ENCODE measurements at places on chromosomes 1 and 21.

DNA sequence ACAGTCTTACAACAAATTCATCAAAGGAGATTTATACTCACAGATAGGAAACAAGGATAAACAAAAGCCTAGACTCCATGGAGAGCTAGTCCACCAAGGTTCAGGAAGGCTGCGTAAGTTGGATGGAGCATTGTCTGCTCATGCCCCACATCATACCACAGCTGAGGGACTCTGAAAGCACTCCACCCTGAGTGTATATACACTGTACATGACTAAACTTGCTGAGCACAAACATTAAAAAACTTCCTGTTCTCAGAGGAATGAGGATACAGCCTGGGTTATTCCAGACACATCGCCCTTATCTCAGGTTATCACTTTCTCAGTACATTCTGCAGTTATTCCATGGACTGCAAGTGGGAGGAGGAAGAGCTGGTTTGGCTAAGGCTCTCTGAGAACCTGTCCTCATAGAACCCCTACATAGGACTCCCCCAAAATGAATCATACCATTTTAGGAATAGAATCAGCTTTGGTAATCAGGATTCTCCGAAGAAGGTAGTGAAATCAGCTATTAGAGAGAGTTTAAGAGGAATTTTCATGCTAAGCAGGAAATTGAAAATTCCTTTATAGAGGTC is 58.0 kb upstream of the PRMT6 start:
- DNase-seq = no peak

GRCh38 chr1:19835578-19835977 is 20.5 kb upstream of the RNF186 start:
- no peak for DNase-seq

DNA sequence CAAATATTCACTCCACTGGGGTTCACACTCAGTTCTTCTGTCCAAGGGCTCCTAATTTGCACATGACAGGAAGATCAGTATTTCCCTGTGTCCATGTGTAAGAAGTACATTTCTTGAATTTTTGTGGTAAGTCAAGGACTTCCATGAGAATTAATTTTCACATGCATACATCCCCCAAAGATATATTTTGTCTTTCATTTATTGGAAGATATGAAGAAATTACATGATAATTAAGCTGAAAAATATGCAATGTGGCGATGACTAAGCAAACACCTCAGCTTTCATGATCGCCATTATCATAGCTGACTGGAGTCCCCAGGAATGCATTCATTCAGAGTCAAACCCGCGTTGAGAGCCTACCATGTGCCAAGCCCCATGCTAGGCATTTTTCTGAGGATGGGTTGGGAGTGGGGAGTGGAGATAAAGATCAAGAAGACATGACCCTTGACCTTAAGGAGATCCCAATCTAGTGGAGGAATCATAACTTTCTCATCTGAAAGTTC is 104.6 kb upstream of the F3 start:
- DNase-seq = peak; percentile 67

- DNase-seq = peak; percentile 12
Measured at GRCh38 chr21:41425954-41426675, at the start of gene MX1. MX1 (plus strand) TSS chr21:41426239; CDS start chr21:41432071, 5,832 bp downstream.

GRCh38 chr21:25913479-25913878 is 178.7 kb downstream of the GABPA start:
- DNase-seq = no peak

GRCh38 chr1:34825455-34826091 is 32.8 kb downstream of the GJA4 start:
- DNase-seq = no peak

DNA sequence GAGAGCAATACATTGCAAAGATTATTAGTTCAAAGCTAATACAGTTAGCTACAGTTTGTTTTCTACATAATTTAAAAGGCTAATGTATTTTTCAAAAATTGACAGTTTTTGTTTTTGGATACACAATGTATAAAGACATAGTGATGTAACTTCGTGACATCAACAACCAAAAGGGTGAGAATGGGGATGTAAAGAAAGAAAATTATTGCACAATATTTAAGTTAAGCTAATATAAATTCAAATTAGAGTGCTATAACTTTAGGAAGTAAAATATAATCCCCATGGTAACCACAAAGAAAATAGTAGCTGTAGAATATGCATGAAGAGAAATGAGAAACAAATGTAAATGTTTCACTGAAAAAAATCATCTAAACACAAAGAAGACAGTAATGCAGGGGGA is 334.4 kb upstream of the DEPDC1 start:
- DNase-seq = no peak

DNA sequence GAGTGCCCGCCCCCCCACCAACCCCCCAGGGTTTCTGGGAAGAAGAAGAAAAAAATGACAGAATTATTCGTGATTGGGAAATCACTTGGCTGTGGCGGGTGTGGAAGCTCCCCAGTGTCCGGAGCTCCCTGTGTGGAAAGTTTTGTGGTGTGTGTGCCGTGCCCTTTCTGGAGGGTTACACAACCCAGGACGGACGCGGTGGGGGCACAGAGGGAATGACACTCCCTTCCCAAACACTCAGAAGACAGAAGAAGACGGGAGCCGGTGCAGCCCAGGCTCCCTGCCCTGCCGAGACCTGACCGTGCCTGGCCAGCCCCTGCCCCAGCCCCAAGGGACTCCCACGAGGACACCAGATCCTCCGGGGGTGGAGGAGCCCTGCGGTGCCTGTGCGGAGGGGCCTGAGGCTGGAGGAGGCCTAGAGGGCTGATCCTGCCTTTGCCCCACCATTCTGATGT is 33.0 kb upstream of the ADARB1 start:
- peak; percentile 73 for DNase-seq

- DNase-seq = no peak
Measured at GRCh38 chr21:37675202-37675801, 241.0 kb downstream of the KCNJ6 start.

- DNase-seq = no peak
Measured at GRCh38 chr1:210233495-210234328, 1.1 kb downstream of the SERTAD4 start.

DNA sequence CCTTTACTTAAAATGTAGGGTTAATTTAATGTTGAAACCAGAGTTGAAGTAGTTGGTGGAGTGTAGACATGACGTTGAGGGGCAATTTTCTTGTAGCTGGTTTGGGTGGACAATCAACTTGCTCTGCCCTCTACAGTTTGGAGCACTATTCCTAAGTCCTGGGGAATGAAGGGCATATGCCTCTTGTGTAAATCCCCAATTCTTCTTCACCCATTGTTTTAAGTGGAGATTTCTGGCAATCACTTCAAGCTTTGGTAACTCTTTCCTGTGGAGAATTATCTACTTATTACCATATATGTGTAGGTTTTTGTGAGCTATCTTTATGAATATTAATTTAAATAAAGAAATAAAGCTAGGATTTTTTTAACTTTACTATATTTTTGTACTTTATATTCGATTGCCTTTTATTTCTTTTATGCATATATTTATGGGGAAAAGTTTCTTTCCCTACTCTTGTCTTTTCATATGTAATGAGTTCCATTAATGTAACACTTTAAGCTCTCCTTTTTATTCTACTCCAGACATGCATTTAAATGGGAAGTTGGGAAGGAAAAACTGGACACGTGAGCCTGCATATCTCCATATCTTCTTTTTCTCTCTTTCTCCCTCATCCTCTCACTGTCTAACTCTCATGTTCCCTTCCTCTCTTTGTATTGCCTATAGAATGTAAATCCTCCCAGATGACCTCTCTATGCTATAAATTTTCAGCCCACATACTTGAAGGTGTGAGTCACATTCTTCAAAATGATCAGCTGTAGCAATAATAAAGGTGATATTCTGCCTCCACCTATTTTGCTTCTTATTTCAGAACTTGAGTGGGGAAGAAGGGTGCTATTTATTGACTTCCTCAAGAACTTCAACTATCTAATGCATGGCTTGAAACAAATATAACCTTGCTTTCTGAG is 276.7 kb downstream of the PTPRC start:
- no peak for DNase-seq

DNA sequence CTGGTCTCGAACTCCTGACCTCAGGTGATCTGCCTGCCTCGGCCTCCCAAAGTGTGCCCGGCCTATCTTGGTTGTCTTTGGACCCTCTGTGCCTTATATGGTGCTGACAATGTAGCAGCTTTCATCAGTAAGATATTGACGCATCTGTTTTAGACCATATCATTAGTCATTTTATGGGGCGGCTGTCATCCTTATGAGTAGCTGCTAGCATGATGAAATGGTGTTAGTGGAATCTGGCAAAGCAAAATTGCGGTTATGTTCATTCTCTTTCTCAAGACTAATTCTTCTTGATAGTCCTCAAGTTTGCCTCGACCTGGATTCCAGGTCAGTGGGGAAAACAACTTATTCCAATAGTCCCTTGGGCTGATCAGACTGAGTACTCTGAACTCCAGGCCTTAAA is 199.9 kb downstream of the PRDM2 start:
- DNase-seq = peak; percentile 30

- no peak for DNase-seq
Measured at GRCh38 chr1:231318568-231318967, 19.1 kb downstream of the EXOC8 start.

DNA sequence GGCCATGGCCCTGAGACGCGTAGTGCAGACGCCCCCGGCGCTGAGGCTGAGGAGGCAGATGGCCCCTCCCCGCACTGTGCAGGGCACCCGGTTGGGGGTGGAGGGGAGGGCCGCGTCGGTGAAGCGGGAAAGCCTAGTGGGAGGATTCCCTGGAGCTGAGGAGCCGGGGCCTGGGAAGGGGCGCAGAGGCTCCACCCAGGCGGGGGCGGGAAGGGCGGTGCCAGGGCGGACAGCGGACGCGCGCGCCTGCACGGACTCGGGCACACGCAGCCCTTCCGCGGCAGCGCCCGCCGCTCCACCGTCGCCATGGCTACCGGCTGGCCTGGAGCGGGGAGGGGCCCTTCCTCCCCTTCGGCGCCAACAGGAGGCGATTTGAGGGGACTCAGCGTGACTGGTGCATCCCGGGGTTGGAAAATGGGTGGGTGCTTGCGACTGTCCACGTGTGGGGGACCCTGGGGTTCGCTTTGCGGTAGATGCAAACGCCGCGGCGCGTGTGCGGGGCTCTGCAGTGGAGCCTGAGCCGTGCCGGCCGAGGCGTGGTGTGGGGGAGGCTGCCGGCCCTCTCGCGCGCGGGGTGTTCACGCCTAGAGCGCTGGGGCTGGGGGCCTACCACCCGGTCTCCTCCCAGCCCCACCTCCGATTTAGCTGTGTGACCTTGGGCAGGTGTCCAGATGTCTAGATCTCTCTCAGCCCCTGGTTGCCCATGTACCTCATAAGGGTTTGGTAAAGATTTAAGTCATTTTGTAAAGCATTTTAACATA is 35.1 kb downstream of the PTPRF start:
- no peak for DNase-seq

- no peak for DNase-seq
Measured at GRCh38 chr1:29563092-29563491, 326.8 kb downstream of the PTPRU start.

- DNase-seq = no peak
Measured at GRCh38 chr1:218182455-218182854, 102.6 kb upstream of the RRP15 start.

DNA sequence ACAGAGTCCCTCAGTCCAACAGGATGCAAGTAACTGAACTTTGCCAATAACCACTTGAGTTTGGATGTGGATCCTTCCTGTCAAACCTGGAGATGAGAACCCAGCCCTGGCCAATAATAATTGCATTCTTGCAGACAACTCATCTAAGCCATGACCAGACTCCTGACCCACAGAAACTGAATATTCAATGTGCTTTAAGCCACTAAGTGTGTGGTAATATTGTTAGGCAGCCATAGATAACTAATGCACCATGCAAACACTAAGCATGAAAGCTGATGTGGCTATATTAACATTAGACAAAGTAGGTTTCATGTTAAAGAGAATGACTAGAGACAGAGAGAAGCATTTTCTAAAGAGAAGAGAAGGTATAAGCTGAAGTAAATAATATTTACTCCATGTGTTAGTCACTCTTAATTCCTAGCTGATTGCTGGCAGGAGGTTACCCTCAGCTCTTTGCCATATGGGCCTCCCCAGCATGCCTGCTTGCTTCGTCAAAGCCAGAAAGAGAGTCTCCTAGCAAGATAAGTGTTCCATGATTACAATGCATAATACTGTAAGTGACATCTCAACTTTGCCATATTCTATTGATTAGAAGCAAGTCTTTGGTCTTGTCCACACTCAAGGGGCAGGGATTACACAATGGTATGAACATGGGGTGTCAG is 276.4 kb upstream of the PLXNA2 start:
- DNase-seq = no peak

GRCh38 chr21:17775431-17776126 is 43.6 kb downstream of the C21orf91 start:
- no peak for DNase-seq

GRCh38 chr1:198780376-198780775 is 141.5 kb downstream of the PTPRC start:
- no peak for DNase-seq

- DNase-seq = no peak
Measured at GRCh38 chr1:24935196-24935526, 5.1 kb upstream of the RUNX3 start.

- DNase-seq = no peak
Measured at GRCh38 chr21:44485254-44485793, 30.0 kb downstream of the LRRC3 start.

DNA sequence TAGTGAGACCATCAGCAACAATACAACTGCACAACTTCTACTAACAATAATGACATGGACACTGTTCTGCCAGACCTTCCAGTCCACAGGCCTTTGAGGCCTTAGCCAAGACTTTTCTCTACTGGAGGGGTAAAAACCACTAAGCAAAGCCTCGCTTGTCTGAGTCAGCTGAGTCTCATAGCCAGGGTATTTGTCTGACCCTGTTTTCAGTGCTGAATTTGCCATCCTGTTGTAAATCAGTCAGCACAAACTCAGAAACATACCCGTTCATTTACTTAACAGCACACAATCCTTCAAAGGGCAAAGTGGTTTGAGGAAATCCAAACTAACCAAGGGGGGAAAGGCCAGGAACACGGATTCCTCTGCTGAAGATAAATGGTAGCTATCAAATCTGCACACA is 537.8 kb downstream of the SMYD3 start:
- DNase-seq = peak; percentile 23

DNA sequence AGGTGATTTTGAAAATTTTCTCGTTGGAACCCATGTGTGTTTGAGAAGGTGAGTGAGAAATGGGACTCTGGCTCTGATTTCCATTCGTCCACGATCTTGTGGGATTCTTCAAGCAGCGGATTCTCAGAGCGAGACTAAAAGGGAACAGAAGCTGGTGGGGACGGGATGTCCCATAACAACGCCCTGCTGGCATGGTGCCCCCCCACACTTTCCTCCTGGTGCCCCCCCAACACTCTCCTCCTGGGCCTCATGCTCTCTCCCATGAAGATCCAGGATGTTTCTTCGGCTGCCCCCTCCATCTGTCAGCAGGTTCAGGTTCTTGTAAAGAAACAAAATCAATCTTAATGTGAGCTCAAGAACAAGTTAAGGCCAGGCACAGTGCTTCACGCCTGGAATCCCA is 29.1 kb downstream of the PRDM15 start:
- no peak for DNase-seq

GRCh38 chr1:177310326-177310725 is 139.6 kb downstream of the BRINP2 start:
- no peak for DNase-seq

DNA sequence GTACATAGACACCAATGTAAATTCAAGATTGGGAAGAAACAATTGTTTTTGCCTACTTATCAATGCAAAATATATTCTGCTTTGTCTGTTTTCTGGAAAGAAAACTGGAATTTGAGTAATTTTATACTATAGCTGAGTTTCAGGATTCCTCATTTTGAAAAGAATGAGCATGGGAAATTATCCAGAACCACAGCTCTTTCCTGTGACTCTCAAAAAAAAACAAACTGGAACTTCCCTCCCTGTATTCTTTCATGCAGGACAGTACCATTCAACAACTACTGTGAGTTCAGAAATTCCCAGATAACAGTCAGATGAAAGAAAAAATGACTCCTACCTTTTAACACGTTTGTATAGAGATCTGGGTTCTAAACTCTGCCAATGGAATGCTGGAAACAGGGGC is 372.4 kb downstream of the TGFB2 start:
- no peak for DNase-seq
